Thoracic aorta (tissue), 2 donors: ENCODE measurements at places on chromosomes 2 and 18.

GRCh38 chr2:241109210-241110088 is 7.4 kb upstream of the MTERF4 start:
- DNase-seq = no peak

DNA sequence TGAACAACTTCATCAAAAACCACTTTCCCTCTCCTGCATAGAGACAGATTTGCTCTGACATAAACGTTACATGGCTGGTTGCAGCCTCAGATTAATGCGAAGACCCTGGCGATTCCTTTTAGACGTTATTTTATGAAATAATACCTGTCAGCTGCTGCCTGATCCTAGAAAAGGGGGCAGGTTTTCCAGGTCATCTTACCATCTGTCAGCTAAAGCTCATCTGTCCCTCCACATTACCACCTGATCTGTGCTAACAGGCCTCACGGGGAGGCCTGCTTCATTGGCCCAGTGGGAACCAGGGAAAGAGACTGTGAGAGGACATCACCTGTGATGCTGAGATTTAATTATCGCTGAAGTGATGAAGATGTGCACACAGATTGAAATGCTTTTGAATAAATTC is 261.0 kb downstream of the ARHGAP15 start:
- DNase-seq = no peak

- DNase-seq = no peak
These were observed 21.5 kb downstream of the IL1RN start for GRCh38 chr2:113148606-113149552.

GRCh38 chr2:174344716-174345461 is 10.1 kb downstream of the SP9 start:
- no peak for DNase-seq

GRCh38 chr18:14999085-14999975 is 251.4 kb downstream of the ANKRD30B start:
- DNase-seq = no peak

- no peak for DNase-seq
These were observed 108.5 kb upstream of the PGAP1 start for GRCh38 chr2:197035002-197035401.

- DNase-seq = no peak
These were observed 7.8 kb upstream of the DES start for GRCh38 chr2:219410390-219410789.

DNA sequence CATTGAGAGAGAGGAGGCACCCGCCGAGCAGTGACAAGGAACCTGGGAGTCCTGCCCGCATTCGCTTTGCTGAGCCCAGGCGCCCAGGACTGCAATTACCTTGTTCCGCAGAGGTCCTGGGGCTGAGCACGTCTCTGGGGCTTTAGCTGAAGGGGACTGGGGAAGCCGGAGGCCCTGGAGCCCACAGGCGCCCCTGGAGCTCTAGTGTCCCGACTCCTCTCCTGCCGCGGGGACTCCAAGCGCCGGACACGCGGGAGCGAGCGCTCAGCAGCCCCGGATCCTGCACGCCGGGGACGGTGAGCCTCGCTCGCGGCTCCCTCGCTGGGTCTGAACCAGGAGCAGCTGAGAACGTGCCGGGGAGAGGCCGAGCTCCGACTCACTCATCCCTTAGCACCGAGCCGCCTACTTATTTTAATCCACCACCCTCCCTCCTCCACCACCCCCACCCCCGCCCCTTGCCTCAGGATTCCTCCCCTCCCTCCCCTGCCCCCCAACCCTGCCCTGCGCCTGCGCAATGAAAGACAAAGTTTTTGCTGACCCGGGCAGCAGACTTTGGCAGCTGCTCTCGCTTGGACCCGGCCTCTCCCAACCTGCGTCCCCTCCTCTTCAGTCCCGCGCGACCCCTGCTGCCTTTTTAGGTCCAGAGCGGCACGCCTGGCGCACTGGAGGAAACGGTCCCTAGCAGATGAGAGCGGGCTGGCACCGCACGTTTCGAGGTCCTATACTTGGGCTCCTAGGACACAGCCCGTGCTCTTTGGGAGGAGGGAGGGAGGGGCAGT is at the start of gene OSR1:
OSR1 (minus strand) TSS at position 382 of the 779 bp plus-strand sequence. CDS start 4,818 bp downstream, outside the sequence.
- DNase-seq = no peak

DNA sequence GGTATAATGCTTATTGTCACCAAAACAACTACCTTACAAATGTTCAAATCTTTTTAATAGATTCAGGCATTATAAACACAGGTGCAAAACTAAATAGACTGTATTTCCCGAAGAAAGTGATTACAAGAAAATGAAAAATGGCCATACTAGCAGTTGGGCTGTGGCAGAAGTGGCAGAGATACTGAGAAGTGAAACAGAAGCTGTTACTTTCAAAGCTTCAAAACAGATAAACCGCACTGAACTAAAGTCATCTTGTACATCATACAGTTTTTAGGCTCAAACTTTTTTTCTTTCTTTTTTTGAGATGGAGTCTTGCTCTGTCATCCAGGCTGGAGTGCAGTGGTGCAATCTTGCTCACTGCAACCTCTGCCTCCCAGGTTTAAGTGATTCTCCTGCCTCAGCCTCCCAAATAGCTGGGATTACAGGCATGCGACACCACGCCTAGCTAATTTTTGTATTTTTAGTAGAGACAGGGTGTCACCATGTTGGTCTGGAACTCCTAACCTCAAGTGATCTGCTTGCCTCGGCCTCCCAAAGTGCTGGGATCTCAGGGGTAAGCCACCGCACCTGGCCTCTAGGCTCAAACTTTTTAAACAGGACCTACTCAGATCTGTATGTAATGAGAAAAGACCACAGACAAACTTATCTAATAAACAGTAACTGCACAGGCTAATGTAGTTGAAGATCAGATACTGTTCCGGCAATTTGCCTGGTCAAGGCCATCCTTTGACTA is 77.9 kb upstream of the SATB2 start:
- no peak for DNase-seq

GRCh38 chr2:220552790-220553535 is 925.5 kb downstream of the SLC4A3 start:
- no peak for DNase-seq

- no peak for DNase-seq
These were observed 209.2 kb upstream of the GATA6 start for GRCh38 chr18:21960189-21960588.

DNA sequence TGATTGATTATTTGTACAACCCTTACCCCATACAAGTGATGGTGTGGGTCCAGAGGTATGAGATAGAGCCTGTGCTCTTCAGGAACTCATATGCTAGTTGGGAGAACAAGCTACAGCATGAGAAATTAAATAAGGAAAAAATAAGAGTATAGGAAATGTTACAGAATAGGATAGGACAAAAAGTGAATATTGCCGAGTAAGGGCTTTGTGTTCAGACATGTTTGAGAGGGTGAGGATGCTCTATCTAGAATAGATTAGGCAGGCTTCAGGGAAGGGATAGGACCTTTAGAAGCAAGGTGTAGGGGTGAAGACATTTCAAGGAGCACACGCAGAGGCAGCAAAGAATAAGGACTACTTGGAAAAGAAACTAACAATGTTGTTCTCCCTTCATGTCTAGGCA is 17.8 kb downstream of the CCDC150 start:
- DNase-seq = no peak

DNA sequence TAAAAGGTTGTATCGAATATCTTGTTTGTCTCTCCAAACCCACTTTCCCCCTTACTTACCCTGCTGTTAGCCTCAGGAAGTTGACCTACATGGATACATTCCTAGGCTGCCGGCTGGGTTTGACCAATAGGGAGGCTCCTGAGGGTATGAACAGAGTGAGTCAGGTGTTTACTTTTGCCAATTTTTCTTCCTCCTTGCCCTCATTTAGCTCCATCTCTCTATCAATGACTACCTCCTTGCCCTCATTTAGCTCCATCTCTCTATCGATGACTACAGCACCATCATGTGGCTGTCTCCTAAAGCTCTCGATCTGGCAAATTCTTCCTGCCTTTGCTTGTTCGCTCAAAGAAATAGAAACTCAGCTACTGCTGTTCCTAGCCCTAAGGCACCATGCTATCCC is 571.9 kb upstream of the CRIM1 start:
- no peak for DNase-seq

DNA sequence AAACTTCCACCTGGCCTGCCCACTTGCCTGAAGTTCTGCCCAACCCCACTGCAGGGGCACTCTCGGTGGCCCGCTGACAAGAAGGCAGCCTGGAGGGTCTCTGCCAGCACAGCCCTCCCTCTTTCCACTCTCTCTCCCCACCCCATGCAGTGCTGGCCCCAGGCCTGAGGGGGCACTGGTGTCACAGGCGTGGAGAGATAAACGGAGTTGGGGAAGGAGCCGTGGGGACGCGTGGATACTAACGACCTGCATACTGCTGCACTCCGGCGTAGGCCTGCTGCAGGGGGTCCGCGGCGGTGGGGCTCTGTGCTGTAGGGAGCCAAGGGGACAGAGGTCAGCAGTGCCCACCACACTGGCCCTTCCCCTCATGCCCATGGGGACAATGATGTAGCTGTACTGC is 299.3 kb downstream of the CELF4 start:
- no peak for DNase-seq

GRCh38 chr2:134445985-134446382 is 192.1 kb downstream of the MGAT5 start:
- no peak for DNase-seq

GRCh38 chr2:237418300-237418699 is 4.3 kb upstream of the COL6A3 start:
- DNase-seq = no peak

DNA sequence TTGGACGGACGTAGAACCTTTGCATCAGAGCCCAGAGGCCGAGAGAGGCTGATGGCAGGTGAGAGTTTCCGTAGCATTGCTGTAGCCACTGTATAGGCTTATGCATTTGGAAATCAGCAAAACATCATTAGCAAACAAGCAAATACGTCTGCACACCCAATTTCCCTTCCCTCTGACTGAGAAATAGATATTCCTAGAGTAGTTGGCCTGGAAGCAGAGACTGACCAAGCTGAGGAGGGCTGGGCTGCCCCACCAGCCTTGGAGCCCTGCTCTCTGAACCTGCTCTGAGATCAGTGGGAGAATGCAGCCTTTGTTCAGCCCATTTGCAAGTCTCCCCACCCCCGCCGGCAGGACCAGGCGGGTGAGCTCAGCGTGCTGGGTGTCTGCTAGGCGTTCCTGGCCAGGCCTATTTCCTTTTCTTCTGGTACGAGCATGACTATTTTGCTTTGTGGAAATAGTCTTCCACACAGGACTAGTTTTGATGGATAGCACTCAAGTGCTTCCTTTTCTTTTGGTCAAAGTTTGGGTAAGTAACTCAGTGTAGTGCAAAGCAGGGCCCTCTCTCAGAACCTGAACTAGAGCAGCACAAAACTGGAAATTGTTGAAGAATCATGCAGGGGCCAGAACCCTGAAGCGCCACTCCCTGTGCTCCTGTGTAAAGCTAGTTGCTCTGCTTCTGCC is 21.9 kb upstream of the RNF149 start:
- DNase-seq = no peak

DNA sequence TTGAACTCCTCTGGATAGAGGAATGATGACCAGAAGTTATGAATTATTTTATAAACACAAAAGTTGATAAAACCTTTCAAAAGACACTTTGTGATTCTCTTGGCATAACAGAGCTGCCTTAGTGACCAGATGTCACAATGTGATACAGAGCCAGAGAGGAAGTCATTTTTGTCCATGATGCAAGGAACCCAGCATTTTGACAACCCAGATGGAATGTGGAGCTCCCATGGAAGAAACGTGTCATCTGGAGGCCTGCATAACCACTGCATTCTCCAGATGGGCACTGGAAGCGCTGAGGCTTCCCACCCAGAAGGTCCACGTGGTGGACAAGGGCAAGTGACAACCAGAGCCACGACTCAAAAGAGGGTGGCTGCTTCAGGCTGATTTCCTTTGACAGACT is 30.1 kb downstream of the HRH4 start:
- no peak for DNase-seq

GRCh38 chr2:219636941-219637841 is 9.8 kb downstream of the SLC4A3 start:
- no peak for DNase-seq

GRCh38 chr18:53040286-53040685 is 700.3 kb downstream of the DCC start:
- no peak for DNase-seq

DNA sequence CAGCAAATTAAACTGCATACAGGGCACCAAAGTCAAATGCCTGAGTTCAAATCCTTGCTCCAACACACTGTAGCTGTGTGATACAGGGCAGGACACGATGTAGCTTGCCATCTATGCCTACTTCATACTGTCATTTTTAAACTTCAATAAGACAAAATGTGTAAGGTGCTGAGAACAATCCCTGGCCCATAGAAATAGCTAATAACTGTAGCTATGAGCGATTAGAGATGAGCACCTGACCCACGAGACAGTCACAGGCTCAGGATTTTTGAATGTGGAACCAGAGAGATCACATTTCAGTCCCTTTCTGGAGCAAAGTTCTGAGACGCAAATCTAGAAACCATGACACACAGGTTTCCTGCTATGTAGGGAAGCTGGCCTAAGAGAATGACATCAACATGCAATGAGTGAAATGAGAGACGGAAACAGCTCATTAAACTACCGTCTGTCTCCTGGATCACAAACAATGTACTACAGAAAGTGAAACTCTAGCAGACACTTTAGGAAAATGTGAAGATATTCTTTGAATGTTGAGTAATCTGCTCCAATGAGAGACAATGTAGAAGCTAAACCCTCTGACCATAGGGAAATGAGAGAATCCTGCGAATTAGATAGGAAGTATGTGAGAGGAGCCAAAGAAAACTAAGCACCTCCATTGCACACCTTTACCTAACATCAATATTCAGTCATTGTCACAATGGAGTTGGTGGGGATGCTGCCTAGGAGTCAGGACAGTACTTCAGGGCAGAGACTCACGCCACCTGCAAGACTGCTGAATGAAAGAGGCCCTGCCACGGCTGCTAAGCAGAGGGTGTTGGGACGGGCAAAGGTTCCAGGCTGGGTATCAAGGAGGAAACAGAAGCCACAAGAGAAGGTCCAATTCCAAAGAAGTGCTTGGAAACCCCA is 25.5 kb downstream of the B4GALT6 start:
- no peak for DNase-seq

GRCh38 chr2:122480501-122481243 is 725.2 kb downstream of the TSN start:
- DNase-seq = no peak

GRCh38 chr2:50469784-50470183 is 562.1 kb downstream of the NRXN1 start:
- no peak for DNase-seq

GRCh38 chr2:85413592-85414420 is 3.6 kb upstream of the CAPG start:
- no peak for DNase-seq

DNA sequence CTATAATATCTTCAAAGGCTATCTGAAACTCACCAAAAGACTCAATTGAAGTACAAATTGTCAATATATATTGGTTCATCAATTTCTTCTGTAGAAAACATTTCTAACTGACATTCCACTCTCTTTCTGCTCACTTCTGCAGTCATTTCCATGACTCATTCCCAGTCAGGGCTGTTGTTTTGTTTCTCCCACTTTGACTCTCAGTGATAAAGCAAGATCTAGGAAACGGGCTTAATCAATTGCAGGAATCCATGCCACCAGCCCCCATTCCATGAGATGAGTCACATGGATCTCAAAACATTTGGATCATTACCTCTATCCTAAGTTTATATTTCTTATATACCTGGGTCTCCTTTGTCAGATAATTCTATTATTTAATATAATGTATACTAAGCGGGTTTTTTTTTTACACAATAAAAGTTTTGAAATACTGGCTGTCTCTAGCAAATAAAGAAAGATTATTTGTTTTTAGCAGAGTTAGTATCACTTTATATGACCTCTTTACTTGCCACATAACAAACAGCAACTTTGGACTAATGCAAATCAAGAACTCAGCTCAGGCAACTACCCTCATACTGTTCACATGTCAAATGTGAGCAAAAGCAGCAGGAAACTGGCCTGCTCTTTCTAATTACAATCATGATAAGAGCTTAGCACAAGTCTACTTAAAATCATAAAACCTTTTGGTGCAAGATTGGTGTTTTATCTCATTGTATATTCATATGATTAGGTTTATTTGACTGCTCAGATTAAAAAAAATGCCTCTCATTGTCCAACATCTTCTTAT is 251.1 kb upstream of the PIK3C3 start:
- no peak for DNase-seq
